ENCODE measurements at places on chromosomes 3 and 15. TPM values are rescaled to one million over a fixed set of nuclear protein-coding genes. Genes with fewer than 3 reads are reported as not detected.

GRCh38 chr3:97691354-97691753, 73.2 kb upstream of the ARL6 start:
- DNase-seq: no peak

GRCh38 chr3:48784426-48785120, 63.1 kb downstream of the PRKAR2A start:
- DNase-seq: no peak

- DNase-seq: no peak
Observed at GRCh38 chr15:43211224-43211735, 9.5 kb downstream of the EPB42 start.

- no peak for DNase-seq
Observed at GRCh38 chr15:55823699-55824340, 80.9 kb upstream of the PRTG start.

GRCh38 chr15:39102431-39102830, 478.4 kb upstream of the THBS1 start:
- no peak for DNase-seq

- DNase-seq: peak; percentile 73
Observed at GRCh38 chr3:71066849-71067261, 516.7 kb downstream of the FOXP1 start.

DNA sequence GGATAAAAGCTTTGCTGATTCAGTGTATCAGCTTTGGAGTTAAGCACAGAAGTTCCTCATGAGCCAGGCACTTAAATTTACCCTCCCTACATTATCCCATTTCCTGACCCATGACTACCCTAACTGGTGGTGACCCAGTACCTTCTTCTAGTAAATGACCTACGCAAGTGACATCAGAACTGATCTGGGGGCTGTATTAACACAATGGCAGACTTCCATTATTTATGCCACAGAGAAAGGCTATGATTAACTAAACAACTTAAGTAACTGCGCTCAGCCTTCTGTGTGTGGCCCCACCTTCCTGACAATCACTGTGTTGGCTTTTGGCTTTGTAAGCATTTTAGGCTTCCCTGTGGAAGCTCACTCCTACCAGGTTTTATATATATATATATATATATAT, 1.9 kb downstream of the MB21D2 start:
- no peak for DNase-seq

- no peak for DNase-seq
Observed at GRCh38 chr3:51887620-51888019, 12.2 kb upstream of the IQCF5 start.

The PDE8A gene
- total RNA-seq: 21.3 TPM

The SUSD5 gene
- total RNA-seq: not detected

The SMCO1 gene
- not detected for total RNA-seq

All from activated CD4-positive, alpha-beta T cell treated with anti-CD3 and anti-CD28 coated beads for 36 hours (primary cell).